AG09309 (cell line): ENCODE measurements at places on chromosomes 3 and 15.

- no peak for DNase-seq
Measured at GRCh38 chr3:157353652-157354051, 83.0 kb upstream of the PTX3 start.

- no peak for DNase-seq
Measured at GRCh38 chr3:58731673-58732072, 65.1 kb upstream of the FAM3D start.

- no peak for DNase-seq
Measured at GRCh38 chr3:14687360-14687759, 12.4 kb downstream of the C3orf20 start.

- DNase-seq, result no peak
Measured at GRCh38 chr15:64925335-64926330, 13.9 kb downstream of the ANKDD1A start.

DNA sequence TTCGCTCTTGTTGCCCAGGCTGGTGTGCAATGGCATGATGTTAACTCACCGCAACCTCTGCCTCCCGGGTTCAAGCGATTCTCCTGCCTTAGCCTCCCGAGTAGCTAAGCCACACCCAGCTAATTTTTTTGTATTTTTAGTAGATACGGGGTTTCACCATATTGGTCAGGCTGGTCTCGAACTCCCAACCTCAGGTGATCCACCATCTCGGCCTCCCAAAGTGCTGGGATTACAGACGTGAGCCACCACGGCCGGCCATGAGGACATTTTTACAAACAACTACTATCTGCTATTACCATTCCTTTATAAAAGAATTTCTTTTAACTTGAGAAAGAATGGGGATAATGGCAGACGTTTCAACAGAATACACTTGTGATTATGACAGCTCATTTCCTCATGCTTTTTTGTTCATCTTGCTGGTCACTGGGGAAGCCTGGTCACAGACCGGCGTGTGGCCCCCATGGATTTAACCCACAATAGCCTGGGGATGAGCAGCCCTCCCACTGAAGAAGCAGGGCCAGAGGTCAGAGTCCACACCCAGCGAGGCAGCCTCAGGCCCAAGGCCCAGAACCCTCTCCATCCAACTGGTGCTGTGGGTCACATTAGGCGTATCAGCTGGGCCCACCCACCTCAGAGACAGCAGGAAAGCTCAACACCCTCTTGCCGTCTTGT is 112.0 kb downstream of the LIPC start:
- no peak for DNase-seq

GRCh38 chr3:27239951-27240350 is 129.2 kb downstream of the NEK10 start:
- DNase-seq, result no peak

- DNase-seq, result no peak
Measured at GRCh38 chr15:28887339-28888174, 1.8 kb downstream of the APBA2 start.

GRCh38 chr3:112561484-112561733 is 353 bp downstream of the ATG3 start:
- no peak for DNase-seq

GRCh38 chr3:152770296-152770695 is 64.6 kb upstream of the P2RY1 start:
- no peak for DNase-seq

DNA sequence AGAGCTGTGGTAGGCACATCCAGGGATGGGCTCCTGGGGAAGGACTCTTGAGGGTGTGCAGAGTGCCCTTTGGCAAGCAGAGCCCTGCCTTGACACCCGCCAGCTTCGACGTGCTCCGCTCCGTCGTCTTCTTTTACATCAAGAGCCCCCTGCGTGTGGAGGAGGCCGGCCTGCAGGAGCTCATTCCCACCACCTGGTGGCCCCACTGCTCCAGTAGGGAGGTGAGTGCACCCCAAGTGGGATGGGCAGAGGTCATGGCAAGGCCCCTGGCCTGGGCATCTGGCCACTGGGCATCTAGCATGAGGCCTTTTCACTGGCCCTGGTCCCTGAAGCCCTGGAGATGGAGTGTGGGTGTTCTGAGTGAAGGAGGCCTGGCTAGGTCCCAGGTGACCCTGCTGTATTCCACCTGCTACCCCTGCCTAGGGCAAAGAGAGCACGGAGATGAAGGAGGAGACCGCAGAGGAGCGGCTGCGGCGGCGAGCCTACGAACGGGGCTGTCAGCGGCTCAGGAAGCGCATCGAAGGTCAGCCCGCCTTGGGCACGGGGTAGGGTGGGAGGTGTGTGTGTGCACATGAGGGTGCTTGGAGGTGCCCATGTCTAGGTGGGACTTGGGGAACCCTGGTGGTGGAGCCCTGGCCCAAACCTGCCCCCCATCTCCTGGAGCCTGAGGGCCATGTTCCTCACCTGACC is 12.2 kb downstream of the RNF123 start:
- DNase-seq, result no peak

- DNase-seq, result no peak
Measured at GRCh38 chr3:185822221-185823000, 2.4 kb downstream of the IGF2BP2 start.

DNA sequence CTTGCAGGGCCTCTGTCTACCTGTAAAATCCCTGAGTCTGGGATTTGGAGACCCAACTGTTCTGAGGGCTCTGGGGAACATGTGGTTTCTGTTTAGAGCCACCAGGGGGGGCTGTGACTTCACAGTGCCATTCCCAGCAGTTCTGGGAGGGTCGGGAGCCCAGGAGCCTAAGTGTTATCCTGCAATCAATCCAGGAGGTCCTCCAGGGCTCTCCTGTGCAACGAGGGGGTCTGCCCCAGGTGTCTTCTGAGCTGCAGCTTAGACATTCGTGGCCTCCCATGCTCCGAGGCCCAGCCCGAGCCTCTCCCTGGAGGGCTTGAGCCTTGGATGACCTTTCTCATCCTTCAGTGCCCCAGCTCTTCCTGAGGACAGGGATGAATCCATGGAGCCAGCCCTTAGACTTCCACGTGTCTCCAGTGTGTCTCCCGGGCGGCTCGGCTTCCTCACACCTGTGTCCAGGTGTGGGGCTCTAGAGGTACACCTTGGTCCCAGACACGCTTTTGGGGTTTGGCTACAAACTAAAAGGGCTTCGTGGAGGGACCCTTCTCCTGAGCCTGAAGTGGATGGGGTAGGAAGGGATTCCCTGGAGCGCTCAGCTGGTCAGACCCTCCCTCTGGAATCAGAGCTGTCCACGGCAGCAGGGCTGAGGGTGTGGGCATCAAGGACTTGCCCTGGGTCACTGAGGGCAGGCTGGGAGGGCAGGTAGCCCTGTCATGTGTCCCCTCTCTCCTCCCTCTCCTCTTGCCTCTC is 20.3 kb upstream of the ABTB1 start:
- DNase-seq, result no peak

DNA sequence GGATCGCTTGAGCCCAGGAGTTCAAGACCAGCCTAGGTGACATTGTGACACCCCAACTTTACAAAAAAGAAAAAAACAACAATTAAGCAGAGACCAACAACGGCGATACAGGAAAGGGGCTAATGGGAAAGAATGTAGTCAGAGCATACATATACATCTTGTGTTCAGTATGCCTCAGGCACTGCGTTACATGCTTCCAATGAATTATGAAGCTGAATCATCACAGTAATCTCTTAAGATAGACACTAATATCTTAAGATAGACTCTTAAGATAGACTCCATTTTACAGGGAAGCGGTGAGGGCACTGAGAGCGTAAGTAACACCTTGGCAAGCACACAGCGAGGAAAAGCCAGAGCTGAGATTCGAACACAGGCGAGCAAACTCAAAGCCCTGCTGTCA is 6.1 kb upstream of the LDHAL6B start:
- DNase-seq, result no peak

GRCh38 chr3:43766672-43767465 is 76.1 kb downstream of the ABHD5 start:
- no peak for DNase-seq

DNA sequence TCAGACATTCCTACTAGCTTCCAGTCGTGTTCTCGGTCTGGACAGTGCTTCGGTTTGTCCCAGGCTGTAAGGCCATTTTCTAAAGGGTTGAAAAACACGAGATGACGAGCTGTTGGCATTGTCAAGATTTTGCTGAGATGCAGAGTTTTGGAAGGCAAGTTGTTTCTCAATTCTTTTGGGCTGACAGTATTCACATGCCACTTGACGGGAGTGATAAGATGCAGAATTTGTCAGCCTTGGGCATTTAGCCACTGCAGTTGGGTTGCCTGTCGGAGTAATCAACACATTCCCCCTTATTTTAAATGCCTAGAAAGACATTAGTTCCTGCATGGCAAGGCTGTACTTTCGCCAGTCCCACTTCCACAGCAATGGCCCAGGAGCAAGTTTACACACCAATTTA is 245.2 kb downstream of the NR1D2 start:
- no peak for DNase-seq

GRCh38 chr3:150789451-150789850 is 26.5 kb upstream of the SIAH2 start:
- no peak for DNase-seq

DNA sequence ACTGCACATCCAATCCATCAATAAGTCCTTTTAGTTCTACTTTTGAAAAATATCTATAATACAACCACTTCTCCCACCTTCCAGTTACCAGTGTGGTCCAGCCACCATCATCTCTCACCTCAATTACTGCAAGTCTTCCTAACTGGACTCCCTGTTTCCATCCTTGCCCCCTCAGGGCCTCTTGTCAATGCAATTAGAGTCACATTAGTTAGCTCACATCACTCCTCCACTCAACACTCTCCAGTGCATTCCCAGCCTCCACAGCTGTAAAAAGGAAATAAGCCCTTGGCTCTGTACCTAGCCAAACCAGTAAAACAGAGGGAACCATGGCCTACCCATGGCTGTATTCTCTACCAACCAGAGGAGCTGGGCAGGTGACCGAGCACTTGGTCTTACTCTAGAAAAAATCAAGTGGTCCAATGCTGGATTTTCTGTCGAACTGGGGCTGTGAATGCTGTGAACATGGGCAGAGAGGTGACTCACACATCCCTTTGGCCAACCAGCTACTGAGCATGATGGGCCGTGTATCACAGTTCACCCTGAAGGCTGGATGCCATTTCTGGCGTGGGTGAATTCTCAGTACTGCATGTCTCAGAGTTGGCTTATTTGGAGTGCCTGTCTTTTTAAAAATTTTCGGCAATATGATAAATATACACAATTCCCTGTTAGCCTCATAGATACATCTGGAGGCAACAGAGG is 62.5 kb upstream of the C15orf61 start:
- DNase-seq, result no peak

DNA sequence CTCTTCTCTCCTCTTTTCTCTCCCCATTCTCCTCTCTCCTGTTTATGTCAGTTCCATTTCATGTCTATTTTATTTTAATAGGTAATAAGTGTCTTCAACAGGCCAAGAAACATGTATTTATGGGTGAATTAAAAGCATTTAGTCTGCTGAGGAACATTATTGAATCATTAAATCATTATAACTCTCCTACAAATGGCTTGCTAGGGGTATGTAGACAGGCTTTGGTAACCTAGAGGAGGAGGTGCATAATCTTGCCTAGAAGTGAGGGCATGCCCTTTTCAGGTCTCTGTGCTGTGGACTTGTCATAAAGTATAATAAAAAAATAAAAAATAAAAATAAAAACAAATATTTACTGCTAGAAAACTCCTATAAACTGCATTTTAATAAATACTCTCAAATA is 88.9 kb upstream of the SNTN start:
- no peak for DNase-seq

- DNase-seq, result no peak
Measured at GRCh38 chr3:58667704-58668103, 1.1 kb upstream of the FAM3D start.

- DNase-seq, result no peak
Measured at GRCh38 chr3:42476225-42477125, 26.0 kb upstream of the VIPR1 start.
